H1 (cell line): ENCODE measurements at places on chromosomes 16 and 17. TPM values are rescaled to one million over a fixed set of nuclear protein-coding genes. Genes with fewer than 3 reads are reported as not detected.
A peak's percentile ranks its signal among the peaks of the same experiment; 100 is the strongest.

The MYOCD gene
- 0.30 and 0.44 TPM in 2 replicates for polyA plus RNA-seq

The TBC1D3 gene
- not detected in 2 replicates for polyA plus RNA-seq

- H3K4me3 ChIP-seq = no peak overlapping the region
- H3K27ac ChIP-seq = no peak overlapping the region
- H3K36me3 ChIP-seq = no peaks in the 10 kb centered on the region
- peaks cover 7% of the 10 kb centered on the region for H3K4me1 ChIP-seq
- DNase-seq = no peak
Measured at GRCh38 chr16:81936209-81937000, 74.9 kb downstream of the SDR42E1 start.

- no peak overlapping the region for H3K4me3 ChIP-seq
- peaks cover 4% of the 10 kb centered on the region; the same call in 1 of the 2 replicates for H3K4me1 ChIP-seq
- H3K27me3 ChIP-seq = no peaks in the 10 kb centered on the region
Measured at GRCh38 chr16:79071424-79071823, 529.1 kb downstream of the MAF start.

The HSD17B2 gene
- not detected in 2 replicates for polyA plus RNA-seq

GRCh38 chr16:6016530-6017184, 919.1 kb upstream of the EEF2KMT start:
- no peak overlapping the region for H3K4me3 ChIP-seq
- H3K4me1 ChIP-seq = peaks cover 1% of the 10 kb centered on the region; the same call in 1 of the 2 replicates
- peaks cover 36% of the 10 kb centered on the region for H3K27me3 ChIP-seq
- no peak overlapping the region for H3K27ac ChIP-seq
- no peak for DNase-seq

DNA sequence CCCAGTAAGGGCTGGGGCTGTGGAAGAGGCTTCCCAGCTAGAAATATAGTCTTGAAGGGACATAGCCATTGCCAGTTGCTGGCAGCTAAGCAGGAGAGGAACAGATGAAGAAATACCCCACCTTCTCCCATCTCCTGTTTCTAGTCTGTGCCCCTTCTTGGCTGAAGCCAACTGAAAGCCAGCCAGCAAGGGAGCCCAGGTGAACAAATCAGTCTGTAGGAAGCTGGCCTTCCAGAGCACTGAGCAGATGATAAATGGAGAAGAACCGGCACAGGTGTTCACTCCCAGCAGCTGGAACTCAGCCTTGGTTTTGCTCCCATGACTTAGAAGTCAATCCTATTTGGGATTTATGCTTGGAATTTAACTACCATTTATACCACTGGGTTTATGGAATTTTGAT, 69.2 kb upstream of the DHX40 start:
- H3K36me3 ChIP-seq = no peaks in the 10 kb centered on the region
- no peak for DNase-seq
- no peak overlapping the region for H3K4me3 ChIP-seq
- H3K4me1 ChIP-seq = no peaks in the 10 kb centered on the region
- no peak overlapping the region for H3K27ac ChIP-seq
- H3K27me3 ChIP-seq = no peaks in the 10 kb centered on the region

GRCh38 chr16:11461595-11461990, 116.3 kb downstream of the RMI2 start:
- H3K4me1 ChIP-seq = no peaks in the 10 kb centered on the region
- H3K27me3 ChIP-seq = no peaks in the 10 kb centered on the region
- H3K27ac ChIP-seq = no peak overlapping the region
- no peak overlapping the region for H3K4me3 ChIP-seq

The LRRC75A gene
- 9.7 and 10.5 TPM in 2 replicates for polyA plus RNA-seq

The SNX20 gene
- not detected in 2 replicates for polyA plus RNA-seq

DNA sequence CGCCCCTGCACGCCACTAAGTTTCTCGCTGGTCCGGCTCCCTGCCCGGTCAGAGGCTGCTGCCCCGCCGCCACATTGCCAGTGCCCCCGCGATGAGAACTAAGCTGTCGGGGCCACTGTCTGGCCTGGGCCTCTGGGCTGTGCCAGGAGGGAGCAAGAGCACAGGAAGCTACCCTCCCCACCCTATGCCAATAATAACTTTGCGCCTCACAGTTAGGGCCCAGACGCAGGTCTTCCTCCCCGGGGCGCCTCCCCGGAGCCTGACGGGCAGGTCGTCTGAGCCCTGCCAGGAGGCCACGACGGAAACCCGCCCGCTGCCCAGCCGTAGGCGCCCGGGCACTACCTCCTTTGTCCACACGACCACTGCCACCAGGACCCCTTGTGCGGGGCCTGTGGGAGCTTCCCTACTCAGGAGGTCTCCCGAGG, 1.5 kb downstream of the ZFPM1 start:
- H3K4me3 ChIP-seq = peak overlapping the region; percentile 36; the same call in 1 of the 2 replicates
- H3K4me1 ChIP-seq = no peaks in the 10 kb centered on the region
- peaks cover 4% of the 10 kb centered on the region; the same call in 1 of the 2 replicates for H3K36me3 ChIP-seq
- H3K27ac ChIP-seq = no peak overlapping the region
- peak; percentile 61 for DNase-seq

DNA sequence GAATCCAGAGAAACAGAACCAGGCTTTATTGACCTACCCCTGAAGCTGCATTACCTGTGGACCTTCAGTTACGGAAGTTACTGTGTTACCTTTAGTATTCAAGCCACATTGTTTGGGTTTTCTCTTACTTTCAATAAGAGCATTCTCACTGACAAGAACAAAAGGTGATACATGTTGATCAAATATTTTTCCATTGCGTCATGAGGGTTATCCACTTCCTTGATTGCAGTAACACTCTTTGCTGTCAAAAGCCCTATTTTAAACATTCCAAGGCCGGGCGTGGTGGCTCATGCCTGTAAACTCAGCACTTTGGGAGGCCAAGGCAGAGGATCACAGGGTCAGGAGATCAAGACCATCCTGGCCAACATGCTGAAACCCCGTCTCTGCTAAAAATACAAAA, 28.6 kb upstream of the PAFAH1B1 start:
- H3K4me3 ChIP-seq = no peak overlapping the region
- no peaks in the 10 kb centered on the region for H3K4me1 ChIP-seq
- DNase-seq = no peak
- no peaks in the 10 kb centered on the region for H3K36me3 ChIP-seq

The DNAAF8 gene
- polyA plus RNA-seq = 0.39 and 0.58 TPM in 2 replicates
